ENCODE measurements at places on chromosomes 11 and 22. TPM values are rescaled to one million over a fixed set of nuclear protein-coding genes. Genes with fewer than 3 reads are reported as not detected.

GAS2 gene
- 0.92 TPM for polyA plus RNA-seq

PRDX5 gene
- polyA plus RNA-seq: 660 TPM

DNA sequence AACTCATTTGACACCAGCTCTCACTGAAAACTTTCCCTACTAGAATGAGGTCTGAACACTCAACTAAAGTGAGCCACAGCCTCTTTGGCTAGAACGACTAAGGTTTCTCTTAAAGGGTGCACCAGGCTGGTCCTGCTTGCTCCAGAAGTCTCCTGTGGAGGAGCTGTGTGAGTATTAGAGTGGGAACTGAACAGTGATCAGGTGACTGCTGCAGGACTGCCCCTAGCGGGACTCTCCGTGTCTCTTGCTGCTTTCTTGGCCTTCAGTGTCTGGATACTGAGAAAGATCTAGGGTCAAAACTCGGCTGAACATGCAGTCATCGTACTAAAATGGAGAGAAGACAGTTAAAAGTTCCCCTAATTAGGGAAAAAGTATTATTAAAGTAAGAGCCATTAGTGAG lies 34.6 kb downstream of the FAM118A start:
- DNase-seq: no peak

ISX gene
- polyA plus RNA-seq: not detected

DNA sequence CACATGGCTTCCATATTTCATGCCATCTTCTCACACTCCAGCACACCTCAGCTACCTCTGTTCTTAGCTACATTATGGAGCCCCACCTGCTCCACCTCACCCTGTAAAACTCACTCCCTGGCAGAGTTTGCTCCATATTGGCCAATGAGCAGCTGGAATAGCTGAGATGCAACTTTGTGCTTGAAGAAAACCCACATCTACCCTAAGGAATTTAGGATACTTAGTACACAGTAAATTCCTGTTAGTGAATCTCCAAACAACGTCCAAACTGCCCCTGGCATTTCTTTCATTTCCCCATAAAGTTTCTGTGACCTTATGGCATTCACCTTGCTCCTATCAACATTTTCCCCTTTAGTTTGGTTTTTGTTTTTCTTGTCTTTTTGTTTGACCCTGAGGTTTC lies 2.2 kb upstream of the VWCE start:
- DNase-seq: no peak

GRCh38 chr11:32990481-32990880 lies 25.2 kb upstream of the DEPDC7 start:
- no peak for DNase-seq

- DNase-seq: no peak
Observed at GRCh38 chr22:49927483-49928184, 9.2 kb downstream of the CRELD2 start.

OR4D5 gene
- not detected for polyA plus RNA-seq

DNA sequence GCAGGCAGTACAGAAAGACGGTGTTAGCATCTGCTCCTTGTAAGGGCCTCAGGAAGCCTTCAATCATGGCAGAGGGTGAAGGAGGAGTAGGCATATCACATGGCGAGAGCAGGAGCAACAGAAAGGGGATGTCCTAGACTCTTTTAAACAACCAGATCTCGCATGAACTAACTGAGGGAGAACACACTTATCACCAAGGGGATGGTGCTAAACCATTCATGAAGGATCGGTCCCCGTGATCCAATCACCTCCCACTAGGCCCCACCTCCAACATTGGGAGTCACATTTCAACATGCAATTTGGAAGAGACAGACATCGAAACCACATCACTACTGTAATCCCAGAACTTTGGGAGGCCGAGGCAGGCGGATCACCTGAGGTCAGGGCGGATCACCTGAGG lies 39.9 kb upstream of the LIPT2 start:
- no peak for DNase-seq

- no peak for DNase-seq
Observed at GRCh38 chr11:27207025-27207650, 155.9 kb downstream of the CCDC34 start.

TRIM29 gene
- polyA plus RNA-seq: 315 TPM

SLC22A9 gene
- polyA plus RNA-seq: not detected

GRCh38 chr22:37973271-37974170 lies 10.8 kb downstream of the SOX10 start:
- no peak for DNase-seq

MRPL16 gene
- 90.3 TPM for polyA plus RNA-seq

GRCh38 chr22:36384766-36385481 lies 2.8 kb downstream of the MYH9 start:
- DNase-seq: no peak

DNA sequence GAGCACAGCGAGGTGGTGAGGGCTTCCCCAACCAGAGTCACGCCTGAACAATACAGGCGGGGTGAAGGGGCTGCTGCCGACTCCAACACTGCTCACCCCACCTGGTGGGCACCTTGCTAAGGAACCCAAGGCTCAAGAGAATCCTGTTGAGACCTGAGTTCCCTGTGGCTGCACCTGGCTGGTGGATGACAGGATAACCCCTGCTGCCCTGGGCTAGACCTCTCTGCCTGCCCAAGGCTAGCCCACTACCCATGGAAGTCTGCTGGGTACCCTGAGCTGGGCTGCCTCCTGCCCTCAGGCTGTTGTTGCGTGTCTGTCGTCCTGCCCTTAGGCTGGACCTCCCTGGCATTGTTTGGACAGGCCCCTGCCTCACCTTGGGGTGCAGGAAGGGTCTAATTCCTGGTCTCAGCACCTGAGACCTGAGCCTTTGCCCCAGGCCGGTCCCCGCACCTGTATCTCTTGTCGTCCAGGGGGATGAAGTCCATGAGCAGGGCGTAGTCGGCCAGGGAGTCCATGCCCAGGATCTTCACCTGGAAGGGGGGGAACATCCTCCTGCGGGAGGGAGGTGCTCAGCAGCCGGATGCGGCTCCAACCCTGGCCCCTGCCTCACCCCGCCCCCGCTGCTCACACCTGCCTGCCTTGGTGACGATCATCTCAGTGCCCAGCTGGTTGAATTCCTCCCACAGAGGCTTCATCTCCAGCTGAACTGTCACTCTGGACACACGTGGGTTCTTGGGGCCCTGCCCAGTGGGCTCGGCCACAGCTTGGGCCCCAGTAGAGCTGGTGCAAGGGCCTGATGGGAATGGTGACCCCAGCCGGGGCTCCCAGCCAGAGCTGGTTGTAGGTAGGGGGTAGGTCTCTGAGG lies 4.9 kb upstream of the NUDT8 start:
- DNase-seq: no peak

DNA sequence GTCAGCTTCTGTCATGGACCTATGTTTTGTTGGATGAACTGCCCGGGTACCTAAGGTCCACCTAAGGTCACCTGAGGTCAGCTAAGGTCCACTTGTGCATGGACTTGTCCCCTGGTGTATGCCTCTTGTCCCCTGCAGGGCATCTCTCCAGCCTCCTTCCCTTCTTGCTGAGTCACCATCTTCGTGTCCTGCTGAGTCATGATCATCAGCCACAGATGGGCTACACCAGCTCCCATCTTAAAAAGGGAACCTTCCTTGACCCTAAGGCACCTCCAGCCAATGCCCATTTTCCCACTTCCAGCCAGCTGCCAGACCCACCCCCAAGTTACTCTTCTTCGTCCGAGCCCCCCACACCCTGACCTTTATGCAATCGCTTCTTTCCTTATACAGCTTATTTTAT lies 544.9 kb downstream of the TBC1D22A start:
- no peak for DNase-seq

GRCh38 chr11:117019871-117020270 lies 78.4 kb downstream of the SIK3 start:
- no peak for DNase-seq

GRCh38 chr11:20112291-20113148 lies 47.8 kb downstream of the DBX1 start:
- DNase-seq: peak; percentile 95

DNA sequence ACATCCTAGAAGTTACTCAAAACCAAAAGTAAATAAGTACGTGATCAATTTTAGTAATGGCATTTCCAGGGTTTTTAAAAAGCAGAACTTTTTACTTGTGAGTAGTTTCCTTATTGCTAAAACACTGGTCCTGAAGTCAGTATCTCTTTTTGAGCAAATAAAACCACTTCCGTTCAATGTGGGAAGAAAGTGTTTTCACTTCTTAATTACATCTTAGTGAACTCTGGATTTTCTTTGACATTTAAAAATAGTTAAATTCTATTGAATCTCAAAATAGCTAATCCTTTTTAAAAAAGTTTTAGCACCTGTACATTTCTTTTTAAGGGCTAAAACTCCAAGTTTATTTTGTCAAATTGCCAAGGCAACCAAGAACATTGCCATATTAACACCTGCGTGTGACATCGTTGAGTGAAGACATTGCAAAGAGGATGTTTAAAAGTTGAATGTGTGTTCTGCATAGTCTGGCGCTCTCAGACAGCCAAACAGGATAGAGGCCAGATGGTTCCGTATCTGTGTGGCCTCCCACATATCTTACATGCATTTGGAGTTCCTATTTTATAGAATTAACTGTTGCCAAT lies 17.2 kb upstream of the OR5B21 start:
- DNase-seq: no peak

DNA sequence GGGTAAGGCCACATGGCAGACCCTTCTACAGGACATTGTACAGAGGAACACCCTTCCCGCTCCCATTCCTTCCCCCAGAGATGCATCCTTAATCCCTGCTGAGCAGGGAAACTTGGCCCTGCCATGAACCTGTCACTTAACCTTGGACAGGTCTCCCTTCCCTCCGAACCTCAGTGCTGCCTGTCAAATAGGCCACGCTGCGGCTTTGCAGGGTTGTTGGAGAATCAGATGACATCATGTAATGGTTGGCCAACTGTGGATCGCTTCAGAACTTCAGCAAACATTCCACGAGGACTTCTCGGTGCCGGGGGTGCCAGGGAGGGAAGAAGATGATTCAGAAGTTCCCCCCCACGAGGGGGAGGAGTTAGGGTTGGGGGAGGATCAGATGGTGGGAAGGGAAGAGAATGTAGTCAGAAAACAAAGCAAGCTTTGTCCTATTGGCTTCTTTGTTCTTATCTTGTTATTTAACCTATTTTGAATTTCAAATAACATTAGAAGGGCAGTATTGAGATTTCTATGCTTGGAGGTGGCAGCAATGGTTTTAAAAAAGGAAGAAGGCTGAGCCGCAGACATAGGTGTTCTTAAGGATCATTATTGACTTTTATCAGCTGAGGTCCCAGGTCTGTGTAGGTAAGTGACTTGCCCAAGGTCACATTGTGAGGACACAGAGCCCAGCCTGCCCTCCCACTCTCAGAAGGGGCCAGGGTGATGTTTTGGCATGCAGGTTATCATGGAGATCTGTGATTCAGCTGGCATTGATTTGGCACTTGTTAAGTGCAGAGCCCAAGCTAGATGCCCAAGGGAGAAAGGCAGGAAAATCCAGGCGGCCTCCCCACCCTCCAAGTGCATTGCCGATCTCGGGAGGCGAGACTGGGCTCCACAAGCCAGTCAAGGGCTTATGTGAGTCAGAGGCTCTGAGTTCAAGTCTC lies 3.1 kb downstream of the CDC42EP1 start:
- DNase-seq: peak; percentile 95

SEC14L6 gene
- 0.02 TPM for polyA plus RNA-seq
